ENCODE measurements at places on chromosomes 5 and 9.

DNA sequence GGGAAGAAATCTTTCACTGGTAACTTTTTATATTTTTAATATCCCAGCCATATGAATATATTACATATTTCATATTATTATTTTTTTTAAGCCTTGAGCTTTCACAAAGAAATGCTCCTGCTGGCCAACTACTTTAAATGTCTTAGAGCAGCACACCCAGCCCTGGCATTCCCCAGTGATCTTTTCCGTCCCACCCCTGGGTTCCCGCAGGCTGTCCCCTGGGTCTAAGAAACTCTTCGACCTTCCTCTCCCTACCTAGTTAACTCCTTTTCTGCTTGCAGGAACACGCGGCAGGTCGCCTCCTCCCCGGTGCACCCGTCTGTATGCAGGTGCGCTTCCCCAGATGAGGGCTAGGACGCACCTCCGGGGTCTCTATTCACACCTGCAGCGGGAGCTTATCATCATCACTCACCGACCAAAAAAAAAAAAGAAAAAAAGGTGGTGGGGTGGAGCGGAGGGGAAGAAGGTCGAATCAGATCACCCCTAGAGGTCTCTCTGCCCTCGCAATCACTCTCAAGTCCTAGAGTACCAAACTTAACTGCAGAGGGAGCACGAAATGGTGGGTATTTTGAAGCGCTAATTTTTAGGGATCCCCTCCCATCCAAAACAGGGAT lies 696 bp downstream of the ZFP62 start:
- peak; percentile 34 for DNase-seq

- DNase-seq, result no peak
These were observed 205.2 kb downstream of the PIK3R1 start for GRCh38 chr5:68420476-68421344.

GRCh38 chr5:141001844-141002604 lies 35.7 kb downstream of the PCDHAC2 start:
- no peak for DNase-seq

GRCh38 chr5:35227720-35228119 lies 2.6 kb downstream of the PRLR start:
- DNase-seq, result no peak

- DNase-seq, result no peak
These were observed 56.5 kb upstream of the PCSK1 start for GRCh38 chr5:96489532-96489931.
